Activated CD4-positive, alpha-beta T cell treated with anti-CD3 and anti-CD28 coated beads, Interleukin-2, Interleukin-6, amounts not matched to agents 100 ng/mL and 50 ng/mL, durations not matched to agents 16 hours and 8 hours (primary cell): ENCODE measurements at places on chromosomes 5 and 9.

DNA sequence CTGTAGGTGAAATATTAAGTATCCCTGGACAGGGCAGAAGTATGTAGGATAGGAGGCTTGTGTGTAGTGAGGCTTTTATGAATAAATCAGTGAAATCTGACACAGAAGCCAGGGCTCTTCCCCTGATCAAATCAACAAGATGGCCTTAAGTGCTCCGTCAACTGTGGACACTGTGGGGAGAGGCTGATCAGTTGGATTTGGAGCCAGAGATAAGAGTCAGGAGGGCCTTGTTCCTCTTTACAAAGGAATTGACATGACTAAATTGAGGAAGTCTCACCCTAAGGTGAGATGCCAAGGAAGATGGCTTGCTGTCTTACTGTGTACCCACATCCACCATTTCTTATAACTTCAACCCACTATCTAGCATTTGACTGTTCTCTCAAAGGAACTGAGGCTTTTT lies 91.6 kb upstream of the PRRC1 start:
- no peak for DNase-seq

GRCh38 chr5:76867827-76868693 lies 18.2 kb downstream of the S100Z start:
- DNase-seq: peak; percentile 70

GRCh38 chr9:133403766-133404453 lies 13.9 kb downstream of the REXO4 start:
- peak; percentile 64 for DNase-seq

GRCh38 chr9:4489919-4490704 lies at the start of gene SLC1A1:
SLC1A1 (plus strand) TSS chr9:4490468; CDS start chr9:4490680, 212 bp downstream.
- peak; percentile 31 for DNase-seq

GRCh38 chr5:157793301-157793700 lies 49.8 kb downstream of the LSM11 start:
- peak; percentile 47 for DNase-seq

- DNase-seq: no peak
Measured at GRCh38 chr5:56712895-56713591, 102.3 kb upstream of the MAP3K1 start.

GRCh38 chr9:79574136-79574535 lies 2.4 kb downstream of the TLE4 start:
- DNase-seq: no peak

GRCh38 chr5:28603869-28604268 lies 1565.5 kb upstream of the CDH9 start:
- DNase-seq: no peak

GRCh38 chr5:39478863-39479262 lies 54.1 kb upstream of the DAB2 start:
- DNase-seq: no peak

DNA sequence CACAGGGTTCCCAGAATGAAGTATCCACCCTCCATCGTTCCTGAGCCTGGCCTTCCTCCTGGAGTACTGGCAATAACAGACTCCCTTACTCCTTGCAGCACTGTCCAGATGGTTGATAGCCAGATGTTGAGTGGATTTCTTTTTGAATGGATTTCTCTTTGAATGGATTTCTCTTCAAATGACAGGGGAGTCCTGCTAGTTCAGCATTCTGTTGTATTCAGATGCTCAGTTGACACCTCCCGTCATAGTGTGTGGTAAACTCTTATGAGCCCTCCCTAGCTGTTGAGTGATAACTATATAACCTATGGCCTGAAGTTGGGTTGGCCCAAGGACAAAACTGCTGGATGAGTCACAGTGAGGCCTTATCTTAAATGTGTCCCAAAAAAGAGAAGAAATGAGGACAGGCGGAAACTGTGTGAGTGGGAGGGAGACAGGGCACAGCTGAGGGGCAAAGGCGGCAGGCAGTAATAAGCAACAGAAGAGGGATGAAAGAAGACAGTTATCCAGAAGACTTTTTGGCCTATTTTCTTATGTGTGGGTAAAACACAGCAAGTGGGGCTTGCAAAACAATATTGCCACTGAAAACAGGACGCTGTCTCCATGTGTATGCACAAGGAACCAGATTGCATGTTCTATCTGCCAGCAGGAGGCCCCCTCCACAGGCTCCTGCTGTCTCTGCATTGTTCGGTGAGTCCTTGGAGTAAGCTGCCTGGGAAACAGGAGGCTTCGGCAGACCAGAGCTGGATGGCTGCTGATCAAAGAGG lies 209.5 kb upstream of the S1PR3 start:
- no peak for DNase-seq

DNA sequence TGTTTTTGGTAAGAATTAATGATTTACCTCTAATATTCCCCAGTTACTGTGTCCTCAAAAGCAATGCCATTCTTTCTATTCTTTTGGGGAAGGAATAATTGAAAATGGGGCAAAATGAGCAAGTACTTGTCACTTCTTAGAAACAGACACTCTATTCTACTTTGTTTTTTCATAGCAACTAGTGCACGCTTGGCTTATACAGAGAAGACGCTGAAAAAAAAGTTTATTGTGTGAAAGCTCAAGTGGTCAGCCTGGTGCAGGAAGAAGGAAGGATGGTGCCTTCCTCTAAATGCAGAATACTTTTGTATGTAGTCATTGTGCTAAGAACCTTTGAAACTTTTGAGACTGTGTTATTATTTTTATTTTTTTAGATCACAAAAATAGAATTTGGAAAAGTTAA lies 29.6 kb downstream of the ANKDD1B start:
- no peak for DNase-seq

DNA sequence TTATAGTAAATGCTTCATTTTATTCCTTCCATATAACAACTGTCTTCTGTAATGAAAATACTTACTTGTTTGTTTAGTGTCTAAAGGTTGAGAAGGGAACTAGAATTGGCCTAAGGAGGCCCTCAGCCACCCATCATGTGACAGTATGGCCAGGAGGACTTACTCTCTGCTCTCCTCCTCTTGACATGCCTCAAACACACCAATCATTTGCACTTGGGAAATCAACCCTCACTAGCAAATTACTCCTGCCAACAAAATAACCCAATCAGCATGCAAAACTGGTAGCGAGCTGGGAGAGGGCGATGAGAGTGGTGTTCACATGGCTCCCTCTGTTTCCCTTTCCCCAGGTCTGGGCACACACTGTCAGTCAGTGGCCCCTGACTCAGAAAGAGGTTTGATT lies 58.6 kb upstream of the MEF2C start:
- DNase-seq: no peak

- no peak for DNase-seq
Measured at GRCh38 chr5:56190497-56190896, 42.6 kb downstream of the ANKRD55 start.

DNA sequence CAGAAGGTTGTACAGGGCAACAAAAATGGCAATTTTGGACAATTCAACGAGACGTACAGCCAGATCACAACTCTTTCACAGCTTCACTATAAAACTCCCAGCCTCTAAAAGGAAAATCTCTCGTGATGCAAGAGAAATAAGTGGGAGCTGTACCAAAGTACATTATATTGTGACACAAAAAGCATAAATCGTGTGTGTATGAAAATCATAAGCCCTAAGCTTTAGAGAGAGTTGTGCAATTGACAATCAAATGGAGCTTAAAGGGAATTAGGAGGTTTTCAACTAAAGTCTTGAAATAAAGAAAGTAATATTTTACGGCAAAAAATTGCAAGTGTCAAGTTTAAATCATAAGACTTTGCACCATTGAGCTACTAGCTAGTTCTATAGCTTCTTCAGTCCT lies 194.8 kb upstream of the TBCA start:
- DNase-seq: no peak

GRCh38 chr9:135455401-135456030 lies 24.1 kb upstream of the PPP1R26 start:
- no peak for DNase-seq

GRCh38 chr5:176664886-176665285 lies 17.6 kb downstream of the TSPAN17 start:
- no peak for DNase-seq

GRCh38 chr9:30932226-30932625 lies 1452.2 kb upstream of the ACO1 start:
- DNase-seq: no peak

- DNase-seq: no peak
Measured at GRCh38 chr5:51487952-51488351, 104.7 kb downstream of the ISL1 start.

- DNase-seq: no peak
Measured at GRCh38 chr5:157336423-157336744, 70.5 kb downstream of the CYFIP2 start.

DNA sequence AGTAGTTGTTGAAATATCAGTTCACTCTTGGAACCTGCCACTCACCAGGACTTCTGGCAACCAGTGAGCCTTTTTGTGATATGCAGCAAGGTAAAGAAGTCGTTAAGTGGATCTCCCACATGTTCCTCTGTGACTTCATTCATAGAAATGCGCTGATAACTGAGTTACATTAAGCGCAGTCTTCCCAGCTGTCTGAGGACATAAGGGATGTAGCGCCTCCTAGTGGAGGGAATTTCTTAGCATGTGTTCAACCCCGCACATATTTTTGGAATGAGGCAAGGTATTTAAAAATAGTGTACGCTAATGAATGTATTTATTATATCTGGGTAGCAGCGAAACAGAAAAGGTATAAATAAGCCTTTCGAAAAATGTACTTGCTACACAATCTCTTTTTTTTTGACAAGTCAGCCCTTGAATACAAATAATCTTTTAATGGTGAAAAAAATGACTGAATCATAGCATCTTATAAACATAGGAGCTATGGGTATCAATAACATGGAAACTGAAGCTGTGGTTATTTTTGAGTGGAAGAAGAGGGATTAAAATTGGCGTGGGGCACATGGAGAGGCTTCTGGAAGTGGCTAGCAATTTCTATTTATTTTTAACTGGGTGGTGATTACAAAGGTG lies 38.0 kb downstream of the PALM2AKAP2 start:
- peak; percentile 77 for DNase-seq

GRCh38 chr9:69034071-69034470 lies 1.5 kb upstream of the FXN start:
- DNase-seq: no peak

DNA sequence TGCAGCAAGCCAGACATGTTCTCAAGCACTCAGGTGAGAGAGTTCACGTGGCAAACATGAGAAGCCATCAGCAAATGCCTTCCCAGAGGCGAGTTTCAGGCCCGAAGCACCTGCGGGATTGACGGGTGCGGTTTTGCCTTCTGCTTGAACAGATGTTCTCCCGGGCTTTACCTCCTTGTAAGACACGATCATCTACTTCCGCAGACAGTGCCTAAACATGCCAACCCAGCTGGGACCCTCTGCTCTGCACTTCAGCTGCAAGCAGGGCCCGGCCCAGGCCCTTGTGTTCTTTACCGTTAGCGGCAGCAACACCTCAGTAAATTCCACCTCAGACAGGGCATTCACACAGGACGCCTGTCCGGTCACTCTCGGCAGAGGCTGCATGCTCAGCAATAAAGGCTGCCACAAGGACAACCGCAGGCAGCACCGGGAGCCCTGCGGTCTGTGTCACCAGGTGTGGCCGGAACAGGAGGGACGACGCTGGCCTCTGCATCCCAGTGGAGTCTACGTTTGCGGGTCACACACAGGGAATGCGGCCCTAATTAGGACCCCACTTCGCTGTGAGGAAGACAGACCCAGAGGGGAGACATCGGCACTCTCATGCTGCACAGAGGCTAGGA lies 139.6 kb downstream of the ROR2 start:
- DNase-seq: no peak
